ENCODE measurements at places on chromosomes 1 and 21.

DNA sequence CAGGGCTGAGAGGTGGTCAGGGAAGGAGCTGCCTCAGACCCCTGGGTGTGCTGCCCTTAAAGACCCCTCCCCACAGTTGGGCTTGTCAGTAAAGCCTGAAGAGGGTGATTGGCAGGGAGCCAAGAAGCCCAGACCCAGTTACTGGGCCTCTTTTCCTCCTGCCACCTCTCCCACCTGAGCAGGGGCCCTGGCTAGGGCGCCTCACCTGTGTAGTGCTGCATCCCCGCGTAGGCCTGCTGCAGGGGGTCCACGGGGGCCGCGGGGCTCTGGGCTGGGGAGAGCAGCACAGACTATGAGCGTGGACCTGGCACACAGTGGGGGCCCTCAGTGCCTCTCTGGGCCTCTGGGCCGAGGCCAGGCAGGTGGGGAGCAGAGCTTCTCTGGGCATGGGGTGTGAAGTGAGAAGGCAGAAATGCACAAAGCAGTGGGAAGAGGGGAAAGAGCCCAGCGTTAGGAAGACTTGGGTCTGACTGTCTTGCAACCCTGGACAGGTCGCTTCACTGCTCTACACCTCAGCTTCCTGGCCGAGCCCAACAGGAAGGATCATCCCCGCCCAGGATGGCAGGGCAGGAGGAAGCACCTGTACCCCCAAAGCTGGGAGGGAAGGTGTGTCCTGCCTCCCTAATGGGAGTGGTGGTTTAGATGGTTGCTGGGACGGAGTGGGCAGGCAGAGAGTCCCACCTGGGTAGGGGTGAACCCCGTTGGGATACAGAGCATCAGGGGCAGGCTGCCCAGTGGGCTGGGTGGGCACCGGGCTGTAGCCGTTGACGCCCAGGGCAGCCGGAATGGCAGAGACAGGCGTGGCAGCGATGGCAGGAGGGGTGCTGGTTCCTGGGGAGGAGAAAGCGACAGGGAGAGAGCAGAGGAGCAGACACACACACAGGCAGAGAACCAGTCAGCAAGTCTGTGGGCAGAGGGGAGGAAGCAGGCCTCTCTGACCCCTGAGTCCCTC lies 9.9 kb downstream of the CELF3 start:
- DNase-seq, result no peak

DNA sequence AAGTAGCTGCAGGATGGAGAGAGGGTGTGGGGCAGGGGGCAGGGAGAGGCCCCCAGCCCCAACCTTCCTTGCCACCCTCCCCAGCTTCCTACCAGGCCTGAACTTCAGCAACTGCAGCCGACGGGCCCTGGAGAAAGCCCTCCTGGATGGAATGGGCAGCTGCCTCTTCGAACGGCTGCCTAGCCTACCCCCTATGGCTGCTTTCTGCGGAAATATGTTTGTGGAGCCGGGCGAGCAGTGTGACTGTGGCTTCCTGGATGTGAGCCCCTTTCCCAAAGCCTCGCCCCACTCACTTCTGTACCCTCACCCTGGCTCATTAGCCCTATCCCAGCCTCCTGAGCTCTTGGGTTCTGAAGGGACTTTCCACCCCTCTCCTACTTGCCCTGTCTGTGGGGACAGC lies 6.0 kb downstream of the ADAM15 start:
- no peak for DNase-seq

DNA sequence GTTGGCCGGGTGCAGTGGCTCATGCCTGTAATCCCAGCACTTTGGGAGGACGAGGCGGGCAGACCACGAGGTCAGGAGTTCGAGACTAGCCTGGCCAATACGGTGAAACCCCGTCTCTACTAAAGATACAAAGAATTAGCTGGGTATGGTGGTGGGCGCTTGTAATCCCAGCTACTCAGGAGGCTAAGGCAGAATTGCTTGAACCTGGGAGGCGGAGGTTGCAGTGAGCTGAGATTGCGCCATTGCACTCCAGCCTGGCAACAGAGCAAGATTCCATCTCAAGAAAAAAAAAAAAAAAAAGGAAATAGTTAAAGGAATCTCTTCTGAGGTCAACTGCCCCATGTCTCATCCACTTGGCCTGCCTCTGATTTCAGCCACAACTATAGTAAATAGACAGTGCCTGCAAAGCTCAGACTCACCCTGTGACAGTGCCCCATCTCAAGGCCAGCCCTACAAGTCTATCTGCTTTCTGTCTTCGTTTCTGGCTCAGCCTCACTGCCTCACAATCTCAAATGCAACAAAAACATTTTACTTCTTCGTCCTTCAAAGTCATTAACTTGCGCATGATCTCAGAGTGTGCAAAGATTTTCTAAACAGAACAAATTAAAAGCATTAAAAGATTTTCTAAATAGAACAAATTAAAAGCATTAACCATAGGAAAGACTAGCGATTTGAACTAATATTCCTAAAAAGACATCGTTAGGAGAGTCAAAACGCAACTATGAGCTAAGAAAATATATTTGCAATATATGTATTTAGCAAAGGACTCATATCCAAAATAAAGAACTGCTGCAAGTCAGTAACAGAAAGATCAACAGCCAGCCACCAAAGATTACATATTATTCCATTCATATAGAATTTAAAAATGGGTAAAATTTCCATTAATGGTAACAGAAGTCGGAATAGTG lies 65.0 kb upstream of the PRDX6 start:
- DNase-seq, result peak; percentile 80

DNA sequence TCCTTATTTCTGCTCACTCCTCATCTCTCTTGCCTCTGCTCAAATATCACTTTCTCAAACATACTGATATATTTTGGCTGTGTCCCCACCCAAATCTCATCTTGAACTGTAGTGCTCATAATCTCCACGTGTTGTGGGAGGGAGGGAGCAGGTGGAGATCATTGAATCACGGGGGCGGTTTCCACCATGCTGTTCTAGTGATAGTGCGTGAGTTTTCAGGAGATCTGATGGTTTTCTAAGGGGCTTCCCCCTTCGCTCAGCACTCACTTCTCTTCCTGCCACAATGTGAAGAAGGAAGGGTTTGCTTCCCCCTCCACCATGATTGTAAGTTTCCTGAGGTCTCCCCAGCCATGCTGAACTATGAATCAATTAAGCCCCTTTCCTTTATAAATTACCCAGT lies 26.6 kb downstream of the ZBTB8OS start:
- no peak for DNase-seq

DNA sequence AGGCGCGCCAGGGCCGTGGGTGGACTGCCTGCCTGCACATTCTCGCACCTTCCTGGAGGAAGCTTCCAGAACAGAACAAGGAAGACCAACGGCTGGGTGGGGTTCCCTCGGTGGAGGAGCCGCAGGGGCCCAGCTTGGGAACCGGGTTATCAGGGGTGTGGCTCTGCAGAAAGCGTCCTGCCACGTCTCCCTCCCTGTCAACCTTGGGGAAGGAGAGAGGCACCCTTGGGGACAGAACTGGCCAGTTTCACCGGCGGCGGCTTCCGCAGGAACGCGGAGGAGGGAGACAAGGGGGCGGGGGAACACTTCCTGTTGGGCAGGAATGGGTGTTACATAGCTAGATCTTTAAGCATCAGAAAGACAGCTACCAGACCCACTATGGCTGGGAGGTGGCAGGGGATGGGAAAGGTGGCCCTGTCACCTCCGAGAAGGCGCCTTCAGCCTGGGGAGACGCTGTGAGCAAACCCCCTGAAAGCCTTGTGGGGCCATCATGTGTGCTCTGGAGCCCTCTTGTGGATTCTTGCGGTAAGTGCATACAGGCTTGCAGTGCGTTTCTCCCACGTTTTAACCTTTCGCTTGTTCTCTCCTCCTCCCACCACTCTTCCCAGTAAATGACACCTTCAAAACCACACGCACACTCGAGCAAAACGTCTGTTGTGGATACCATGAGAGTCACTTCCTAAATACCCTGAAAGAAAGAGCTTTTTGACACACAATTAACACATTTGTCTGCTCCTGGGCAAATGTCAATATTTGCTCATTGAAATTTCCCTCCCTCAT lies 3.8 kb upstream of the PLEKHA6 start:
- DNase-seq, result peak; percentile 27

DNA sequence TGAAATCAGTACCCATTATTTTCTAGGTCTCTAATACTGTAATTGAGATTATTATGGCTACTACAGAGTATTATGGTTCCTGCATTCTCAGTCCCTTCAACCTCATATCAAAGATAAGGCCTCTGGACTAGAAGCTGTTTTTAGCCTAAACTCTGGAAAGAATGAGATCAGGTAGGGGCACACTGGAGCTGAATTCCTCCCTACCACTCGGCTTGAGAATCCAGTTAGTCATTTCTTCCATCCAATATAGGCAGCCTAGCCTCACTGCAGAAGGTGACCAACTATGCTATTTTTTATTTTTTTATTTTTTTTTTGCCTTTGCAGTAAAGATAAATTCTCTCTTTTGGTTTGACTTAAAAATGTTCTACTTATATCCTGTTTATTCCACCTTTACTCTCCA lies 8.0 kb upstream of the HAX1 start:
- no peak for DNase-seq

- DNase-seq, result no peak
These were observed 1.7 kb downstream of the COL8A2 start for GRCh38 chr1:36123356-36123755.

All from AG09309 (cell line).